ENCODE measurements at places on chromosomes 1 and 21. TPM values are rescaled to one million over a fixed set of nuclear protein-coding genes. Genes with fewer than 3 reads are reported as not detected.

The OR6K3 gene
- not detected for total RNA-seq

The CELA2A gene
- not detected for total RNA-seq

The LCE1A gene
- not detected for total RNA-seq

The RAB7B gene
- total RNA-seq, result 10.7 TPM

The PPFIA4 gene
- total RNA-seq, result 39.8 TPM

The HRNR gene
- not detected for total RNA-seq

- DNase-seq, result no peak
Observed at GRCh38 chr21:14736162-14736561, 190.0 kb upstream of the SAMSN1 start.

DNA sequence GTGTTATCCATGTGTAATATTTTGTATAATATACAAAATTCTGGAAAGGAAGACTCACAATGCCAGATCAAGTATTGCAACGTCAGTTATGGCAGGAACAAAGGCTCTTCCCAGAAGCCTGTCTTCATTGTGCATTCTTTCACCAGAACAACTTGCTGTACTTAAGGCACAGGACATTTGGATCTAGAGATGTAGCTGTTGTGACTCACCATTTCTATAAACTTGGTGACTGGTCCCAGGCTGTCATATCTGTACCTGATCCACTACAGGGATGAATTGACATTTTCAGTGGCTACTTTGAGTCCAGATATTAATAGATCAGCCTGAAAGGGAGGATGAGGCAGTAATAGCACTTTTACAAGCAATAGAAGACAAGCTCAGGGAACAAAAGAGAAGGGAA, 299.8 kb downstream of the DISC1 start:
- DNase-seq, result no peak

DNA sequence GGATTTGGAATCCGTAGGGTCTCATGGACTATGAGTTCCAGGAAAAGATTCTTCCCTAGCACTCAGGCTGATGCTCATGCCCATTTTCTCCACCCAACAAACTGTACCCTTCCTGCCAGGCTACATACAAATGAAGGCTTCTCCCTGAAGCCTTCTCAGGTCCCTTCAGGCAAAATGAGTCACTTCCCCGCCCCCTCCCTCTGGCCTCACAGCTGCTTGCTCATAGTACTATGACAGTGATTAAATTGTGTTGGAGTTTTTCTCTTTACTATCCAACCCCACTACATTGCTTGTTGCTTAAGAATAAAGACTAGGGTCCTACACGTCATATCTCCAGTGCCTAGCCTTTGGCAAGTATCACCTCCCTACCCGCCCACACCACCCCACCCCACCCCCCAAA, 207.6 kb upstream of the NFIA start:
- DNase-seq, result no peak

- peak; percentile 58 for DNase-seq
Observed at GRCh38 chr1:56216218-56216617, 363.1 kb downstream of the PLPP3 start.

DNA sequence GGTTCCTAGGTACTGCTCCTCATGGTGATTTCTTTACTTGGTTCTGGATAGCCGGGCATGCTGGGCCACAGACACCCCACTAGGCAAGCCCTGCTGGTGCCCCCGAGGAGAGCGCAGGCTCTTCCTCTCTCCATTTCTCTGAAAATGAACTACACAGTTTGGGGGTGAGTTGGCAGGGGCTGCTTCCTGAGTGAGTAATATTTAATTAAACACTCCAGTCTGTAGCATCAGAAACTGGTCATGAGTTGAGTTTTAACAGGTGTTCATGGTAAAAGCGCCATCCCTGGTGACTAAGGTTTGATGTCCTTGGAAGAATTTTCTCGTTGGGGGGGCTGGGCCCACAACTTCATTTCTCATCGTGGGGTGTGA, 1.7 kb downstream of the SPSB1 start:
- no peak for DNase-seq

GRCh38 chr1:193654951-193655735, 468.7 kb upstream of the B3GALT2 start:
- DNase-seq, result no peak

- DNase-seq, result no peak
Observed at GRCh38 chr1:23825762-23826522, 713 bp upstream of the HMGCL start.

DNA sequence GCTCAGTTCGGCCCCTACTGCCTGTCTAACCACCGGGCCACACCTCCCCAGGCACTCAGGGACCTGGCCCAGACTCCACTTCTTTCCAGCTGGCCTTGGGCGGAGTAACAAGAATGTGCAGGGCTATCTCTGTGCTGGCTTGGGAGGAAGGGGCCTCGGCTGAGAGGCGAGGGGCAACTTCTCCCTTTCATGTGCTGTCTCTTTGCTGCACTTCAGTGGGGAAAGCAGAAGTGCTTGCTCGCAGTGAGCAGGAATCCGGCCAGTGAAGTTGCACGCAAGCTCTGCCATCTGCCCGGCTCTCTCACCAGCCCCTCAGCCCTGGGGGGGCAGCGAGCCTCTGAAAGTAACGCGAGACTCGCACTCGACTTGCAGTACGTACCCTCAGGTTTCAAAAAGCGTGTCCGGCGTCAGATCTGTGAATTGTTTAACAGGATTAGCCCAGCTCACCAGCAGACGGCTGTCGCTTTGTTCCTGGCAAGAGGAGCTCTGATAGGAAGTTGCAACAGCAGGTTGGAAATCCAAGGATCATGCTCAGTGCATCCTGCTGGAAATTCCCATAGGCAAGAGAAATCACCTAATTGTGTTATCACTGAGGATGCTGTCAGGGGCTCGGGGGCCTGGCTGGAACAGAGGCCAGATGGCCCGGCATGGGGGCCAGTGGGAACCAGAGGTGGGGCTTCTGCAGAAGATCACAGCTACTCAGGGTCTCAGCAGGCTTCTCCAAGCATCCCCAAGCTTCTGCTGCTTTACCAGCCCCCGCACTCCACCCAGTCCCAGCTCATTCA, 221.1 kb downstream of the NPHP4 start:
- DNase-seq, result peak; percentile 66

DNA sequence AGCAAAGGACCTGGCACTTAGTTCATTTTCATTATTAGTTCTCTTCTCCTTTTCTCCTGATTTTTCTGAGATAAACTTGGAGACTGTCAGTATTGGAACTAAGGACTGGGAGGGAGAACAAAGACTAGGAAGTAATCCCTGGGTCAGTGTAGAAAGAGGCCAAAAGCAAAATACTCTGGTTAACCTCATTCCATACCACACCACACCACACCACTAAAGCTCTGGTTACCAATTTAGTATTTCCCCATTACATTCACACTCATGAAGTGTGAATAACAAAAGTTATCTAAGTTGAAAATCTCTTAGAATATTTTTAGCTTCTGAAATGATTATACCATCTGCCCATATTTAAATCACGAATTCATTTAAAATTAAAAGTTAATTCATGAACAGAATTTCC, 68.9 kb upstream of the DMRTA2 start:
- DNase-seq, result no peak

GRCh38 chr1:56968878-56969495, 3.2 kb upstream of the C8B start:
- no peak for DNase-seq

GRCh38 chr1:63835128-63835527, 61.3 kb downstream of the ROR1 start:
- DNase-seq, result no peak

DNA sequence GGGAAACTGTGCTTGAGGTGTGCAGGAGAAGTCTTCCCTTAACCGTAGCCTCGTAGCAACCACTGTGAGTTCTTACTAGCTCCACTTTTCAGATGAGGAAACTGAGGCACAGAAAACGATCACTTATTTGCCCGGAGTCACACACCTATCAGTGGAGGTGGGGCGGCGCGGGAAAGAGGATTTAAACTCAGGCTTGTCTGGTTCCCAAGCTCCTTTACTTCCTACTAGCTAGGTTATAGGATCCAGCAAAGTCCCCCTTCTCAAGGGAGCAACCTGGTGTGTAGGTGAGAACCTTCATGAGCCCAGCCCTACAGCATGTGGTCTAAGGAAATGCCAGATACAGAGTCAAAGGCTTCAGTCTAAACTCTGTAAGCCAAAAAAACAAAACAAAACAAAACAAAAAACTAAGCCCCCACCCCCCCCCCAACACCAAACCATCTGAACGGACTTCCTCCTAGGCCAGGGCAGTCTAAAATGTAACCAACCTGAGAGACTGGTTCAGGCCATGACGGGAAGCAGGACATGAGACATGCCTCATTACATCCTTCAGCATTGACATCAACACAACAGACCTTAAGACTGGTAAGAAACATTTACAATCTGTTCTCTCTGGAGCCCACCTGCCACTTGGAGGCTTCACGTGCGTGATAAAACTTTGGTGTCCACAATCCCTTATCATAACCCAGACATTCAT, 709 bp upstream of the FBXO42 start:
- no peak for DNase-seq

DNA sequence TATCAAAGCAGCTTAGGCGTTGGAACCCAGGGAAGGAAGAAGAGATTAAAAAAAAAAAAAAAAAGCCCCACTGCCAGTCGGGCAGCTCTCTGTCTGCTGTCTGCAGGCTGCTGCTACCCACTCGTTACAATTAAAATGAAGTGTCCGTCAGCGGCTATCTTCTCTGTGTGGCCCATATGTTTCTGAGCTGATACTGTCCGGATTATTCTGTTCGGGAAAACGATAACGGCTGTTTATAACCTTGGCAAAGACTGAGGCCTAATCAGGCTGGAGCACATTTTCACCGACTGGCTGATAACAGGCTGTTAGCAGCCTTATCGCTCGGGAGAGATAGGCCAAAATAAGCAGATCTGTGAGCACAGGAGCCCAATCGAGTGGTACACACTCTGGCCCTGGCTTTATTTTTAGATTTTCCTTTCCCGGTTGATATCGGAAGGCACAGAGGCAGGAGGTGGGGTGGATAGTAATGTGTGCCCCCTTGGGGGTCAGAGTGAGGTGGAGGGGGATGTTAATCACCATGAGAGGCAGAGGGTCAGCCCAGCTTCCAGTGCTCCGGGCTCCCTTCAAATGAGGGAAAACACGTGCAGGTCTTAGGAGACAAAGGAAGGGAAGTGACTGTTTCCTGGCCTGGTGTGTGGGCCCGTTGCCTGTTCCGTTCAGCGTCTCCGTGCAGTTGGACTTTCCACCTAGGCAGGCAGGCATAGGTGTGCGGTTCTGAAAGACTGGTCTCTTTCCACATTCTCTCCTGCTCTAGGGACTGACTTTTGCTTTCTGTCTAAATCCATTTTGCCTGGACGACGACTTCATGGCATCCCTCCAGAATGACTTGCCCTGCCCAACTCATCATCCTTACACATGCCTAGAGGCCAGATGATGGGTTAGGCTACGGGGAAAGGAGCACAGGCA, 153.4 kb downstream of the PBX1 start:
- no peak for DNase-seq

GRCh38 chr1:23273450-23274133, 56.3 kb upstream of the HTR1D start:
- DNase-seq, result peak; percentile 24

GRCh38 chr1:205316161-205316566, 5.4 kb downstream of the NUAK2 start:
- no peak for DNase-seq

GRCh38 chr1:56992318-56993125, 26.7 kb upstream of the C8B start:
- no peak for DNase-seq

- no peak for DNase-seq
Observed at GRCh38 chr1:33824971-33825370, 38.9 kb upstream of the HMGB4 start.
